ENCODE measurements at places on chromosomes 5 and 9. TPM values are rescaled to one million over a fixed set of nuclear protein-coding genes. Genes with fewer than 3 reads are reported as not detected.

SPINK4 gene
- not detected for total RNA-seq

LCP2 gene
- 0.98 TPM for total RNA-seq

IFNK gene
- total RNA-seq = not detected

SLC4A9 gene
- total RNA-seq = under 0.01 TPM

FUT7 gene
- not detected for total RNA-seq

KDM3B gene
- total RNA-seq = 70.6 TPM

TAF11L11 gene
- total RNA-seq = not detected

NUTM2G gene
- not detected for total RNA-seq

HRH2 gene
- 3.0 TPM for total RNA-seq

HEMGN gene
- total RNA-seq = 2.2 TPM

EDIL3 gene
- total RNA-seq = 37.1 TPM

RORB gene
- total RNA-seq = 49.9 TPM

SCGB3A1 gene
- not detected for total RNA-seq

ERMP1 gene
- total RNA-seq = 11.8 TPM

PDZD2 gene
- 39.1 TPM for total RNA-seq

TMOD1 gene
- total RNA-seq = 27.5 TPM

CPLANE1 gene
- 68.4 TPM for total RNA-seq

ACER2 gene
- 7.1 TPM for total RNA-seq

NDST1 gene
- 28.0 TPM for total RNA-seq

PLPP7 gene
- total RNA-seq = 5.2 TPM

IFNA13 gene
- total RNA-seq = not detected

FSD1L gene
- total RNA-seq = 112 TPM

SUSD3 gene
- total RNA-seq = 0.25 TPM

TSSK1B gene
- not detected for total RNA-seq

IER5L gene
- 20.2 TPM for total RNA-seq

CCDC192 gene
- total RNA-seq = 0.25 TPM

IL5 gene
- not detected for total RNA-seq

DAB2 gene
- 13.3 TPM for total RNA-seq

IL9 gene
- not detected for total RNA-seq

CNTNAP3B gene
- 17.7 TPM for total RNA-seq

FOXD4L6 gene
- total RNA-seq = not detected

STING1 gene
- total RNA-seq = 3.2 TPM

ANKRD31 gene
- total RNA-seq = 0.49 TPM

Measured in temporal lobe (tissue), 4 donors.